Anterior cingulate cortex (tissue), 58 donors: ENCODE measurements at places on chromosomes 6 and 20.

DNA sequence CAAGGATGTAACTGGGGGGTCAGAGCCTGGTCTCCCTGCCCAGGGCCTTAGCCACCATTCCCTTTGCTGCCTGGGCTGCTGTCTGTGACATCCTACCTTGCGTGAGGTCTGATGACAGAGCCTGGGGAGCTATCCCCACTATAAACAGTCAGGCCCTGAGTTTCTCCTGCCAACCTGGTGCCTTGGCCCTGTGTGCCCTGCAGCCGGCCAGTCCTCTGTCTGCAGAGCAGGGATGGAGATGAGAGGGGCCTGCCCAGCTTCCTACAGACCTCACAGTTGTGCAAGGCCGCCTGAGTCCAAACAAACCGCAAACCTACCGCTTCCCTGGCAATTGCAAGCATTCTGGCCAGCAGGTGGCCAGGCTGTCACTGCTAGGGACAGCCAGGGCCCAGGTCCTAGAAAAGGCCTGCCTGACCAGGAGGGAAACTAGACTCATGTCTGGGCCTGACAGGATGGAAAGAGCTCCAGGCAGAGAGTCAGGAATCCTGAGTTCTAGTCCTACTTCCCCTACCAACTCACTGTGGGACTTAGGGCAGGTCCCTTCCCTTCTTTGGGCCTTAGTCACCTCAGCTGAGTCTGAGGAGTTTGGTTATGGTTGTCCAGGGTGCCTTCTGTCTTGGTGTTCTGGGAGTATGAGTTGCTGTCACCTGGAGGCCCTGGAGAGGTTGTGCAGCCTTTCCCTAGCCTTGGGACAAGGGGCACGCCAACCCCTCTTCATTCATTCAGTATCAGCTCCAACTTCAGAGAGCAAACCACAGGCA is 86.2 kb downstream of the VEGFA start:
- no peak for DNase-seq

DNA sequence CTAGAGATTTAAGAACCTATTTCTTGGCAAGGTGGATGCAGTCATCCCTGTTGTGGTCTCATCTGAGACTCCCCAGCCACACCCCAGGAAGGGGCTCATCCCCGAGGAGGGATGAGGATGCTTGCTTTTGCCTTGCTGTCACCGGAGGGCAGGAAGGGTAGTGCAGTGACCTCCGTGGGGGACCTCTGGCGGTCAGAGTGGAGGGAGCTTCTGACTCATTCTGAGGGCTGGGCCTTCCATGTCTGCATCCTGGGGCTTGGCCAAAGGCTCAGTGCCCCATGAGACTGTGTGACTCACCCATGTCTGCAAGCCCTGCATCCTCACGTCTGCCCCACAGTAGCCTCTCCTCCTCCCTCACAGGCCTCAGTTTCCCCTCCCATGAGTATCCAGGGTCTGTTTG is 38.7 kb downstream of the UQCC2 start:
- DNase-seq: peak; percentile 16

GRCh38 chr6:125747589-125748405 is 1.6 kb upstream of the HEY2 start:
- no peak for DNase-seq

DNA sequence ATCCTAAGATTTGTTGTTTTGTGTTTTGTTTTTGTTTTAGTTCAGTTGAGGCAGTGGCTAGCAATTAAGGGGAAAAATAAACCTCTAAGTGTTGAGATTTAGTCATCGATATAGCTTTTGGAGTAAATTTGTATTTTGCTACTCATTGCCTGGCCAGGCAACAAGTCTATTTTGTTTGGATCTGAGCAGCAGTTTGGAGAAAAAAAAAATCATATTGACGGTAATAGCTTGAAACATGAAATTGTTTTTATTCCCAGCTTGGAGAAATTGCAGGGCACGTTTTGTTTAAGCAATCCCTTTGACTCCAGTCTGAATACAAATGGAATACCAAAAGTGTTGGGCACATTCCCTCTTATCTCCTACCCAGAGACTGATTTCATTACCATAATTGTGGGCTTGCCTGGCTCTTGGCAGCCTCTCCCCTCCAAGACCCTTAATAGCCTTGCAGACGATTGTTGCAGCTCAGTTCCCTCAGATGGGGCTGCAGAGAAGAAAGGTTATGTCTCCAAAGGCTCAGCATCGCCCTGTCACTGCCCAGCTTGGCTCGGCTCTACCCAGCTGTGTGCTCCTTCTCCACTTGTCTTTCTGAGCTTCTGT is 56.0 kb downstream of the ISM1 start:
- no peak for DNase-seq

DNA sequence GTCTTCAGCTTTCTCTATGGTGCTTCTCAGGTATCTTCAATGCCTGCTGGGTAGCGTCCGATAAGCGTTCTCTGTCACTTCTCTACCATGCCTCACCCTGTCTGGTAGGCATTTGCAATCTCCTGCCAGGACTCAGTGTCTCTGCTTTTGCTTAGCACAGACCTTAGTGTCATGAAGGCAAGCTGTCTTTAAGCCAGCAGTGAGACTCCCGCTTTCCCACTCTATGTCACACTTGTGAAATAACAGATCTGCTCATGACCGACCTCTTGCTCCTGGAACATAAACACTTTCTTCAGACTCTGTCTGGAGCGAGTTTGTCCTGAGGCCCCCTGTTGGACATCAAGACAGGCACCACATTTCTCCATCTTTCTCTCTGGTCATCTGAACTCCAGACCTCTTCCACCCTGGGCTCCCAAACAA is 17.0 kb downstream of the ADGRB3 start:
- DNase-seq: no peak

- no peak for DNase-seq
Observed at GRCh38 chr6:71194724-71195123, 93.9 kb upstream of the OGFRL1 start.

- DNase-seq: no peak
Observed at GRCh38 chr6:41605649-41606048, 32.6 kb upstream of the MDFI start.

GRCh38 chr6:169841907-169842606 is 90.6 kb downstream of the ERMARD start:
- no peak for DNase-seq

- DNase-seq: no peak
Observed at GRCh38 chr6:115276881-115277565, 783.7 kb downstream of the FRK start.

DNA sequence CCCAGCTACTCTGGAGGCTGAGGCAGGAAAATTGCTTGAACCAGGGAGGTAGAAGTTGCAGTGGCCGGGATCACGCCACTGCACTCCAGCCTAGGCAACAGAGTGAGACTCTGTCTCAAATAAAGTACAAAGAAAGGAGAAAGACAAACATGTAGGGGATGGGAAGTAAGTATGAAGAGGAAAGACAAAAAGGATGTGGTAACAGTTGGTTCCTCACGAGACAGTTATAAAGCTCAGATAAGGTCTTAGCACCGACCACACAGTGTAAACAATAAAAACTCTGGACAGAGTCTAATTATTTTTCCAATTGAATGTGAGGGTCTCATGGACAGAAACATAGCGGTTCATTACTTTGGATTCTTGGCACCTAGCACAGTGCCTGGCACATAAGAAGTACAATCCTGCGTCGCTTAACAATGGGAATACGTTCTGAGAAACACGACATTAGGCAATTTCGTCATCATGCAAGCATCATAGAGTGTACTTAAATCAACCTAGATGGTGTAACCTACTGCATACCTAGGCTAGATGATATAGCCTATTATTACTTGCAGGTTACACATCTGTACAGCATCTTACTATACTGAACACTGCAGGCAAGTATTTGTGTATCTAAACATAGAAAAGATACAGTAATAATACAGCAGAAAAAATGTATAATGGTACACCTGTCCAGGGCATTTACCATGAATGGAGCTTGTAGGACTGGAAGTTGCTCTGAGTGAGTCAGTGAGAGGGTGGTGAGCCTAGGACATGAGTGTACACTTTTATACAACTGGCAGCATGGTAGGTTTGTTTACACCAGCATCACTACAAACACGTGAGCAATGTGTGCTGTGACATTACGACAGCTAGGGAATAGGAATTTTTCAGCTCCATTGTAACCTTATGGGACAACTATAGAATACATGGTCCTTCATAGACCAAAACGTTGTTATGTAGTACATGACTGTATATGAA is 38.2 kb downstream of the MBOAT1 start:
- no peak for DNase-seq

GRCh38 chr6:45109551-45109950 is 218.6 kb upstream of the RUNX2 start:
- DNase-seq: no peak

GRCh38 chr6:56335726-56336125 is 88.3 kb upstream of the COL21A1 start:
- DNase-seq: no peak

GRCh38 chr6:133844709-133845108 is 44.2 kb upstream of the TCF21 start:
- no peak for DNase-seq

- DNase-seq: no peak
Observed at GRCh38 chr6:6918216-6918983, 189.4 kb upstream of the RREB1 start.

DNA sequence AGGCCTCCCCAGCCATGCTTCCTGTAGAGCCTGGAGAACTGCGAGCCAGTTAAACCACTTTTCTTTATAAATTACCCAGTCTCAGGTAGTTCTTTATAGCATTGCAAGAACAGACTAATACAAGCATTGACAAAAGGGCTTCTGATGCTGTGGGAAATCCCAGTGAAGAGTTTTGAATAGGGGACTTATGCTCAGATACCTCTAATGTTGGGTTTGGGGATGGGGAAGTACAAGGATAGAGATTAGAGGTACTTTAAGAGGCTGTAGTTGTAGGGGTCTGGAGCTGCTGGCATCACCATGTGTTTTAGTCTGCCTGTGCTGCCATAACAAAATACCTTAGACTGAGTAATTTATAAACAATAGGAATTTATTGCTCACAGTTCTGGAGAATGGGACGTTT is 8.8 kb downstream of the SLX4IP start:
- no peak for DNase-seq

- no peak for DNase-seq
Observed at GRCh38 chr6:34484899-34485298, 19.0 kb downstream of the PACSIN1 start.

DNA sequence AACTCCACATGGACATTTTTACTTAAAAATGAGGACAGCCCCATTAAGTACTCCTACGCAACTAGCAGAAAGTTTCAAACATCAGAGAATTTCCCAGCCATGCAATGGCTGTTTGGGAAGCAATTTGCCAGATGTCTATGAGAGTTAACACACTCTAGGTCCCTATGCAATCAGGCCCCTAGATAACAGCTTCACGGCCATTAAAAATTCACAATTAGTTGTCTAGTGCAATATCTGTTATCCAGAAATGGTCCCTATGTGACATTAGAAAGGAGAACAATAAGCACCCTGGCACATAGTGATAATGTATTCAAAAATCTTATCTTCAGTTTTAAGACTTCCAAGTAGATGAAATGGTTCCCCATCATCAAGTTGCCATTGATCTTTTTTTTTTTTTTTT is 174.3 kb upstream of the NRSN1 start:
- no peak for DNase-seq

- peak; percentile 58 for DNase-seq
Observed at GRCh38 chr6:125961117-125961516, 4.5 kb downstream of the HINT3 start.

GRCh38 chr6:47438481-47439347 is 38.9 kb upstream of the CD2AP start:
- no peak for DNase-seq

DNA sequence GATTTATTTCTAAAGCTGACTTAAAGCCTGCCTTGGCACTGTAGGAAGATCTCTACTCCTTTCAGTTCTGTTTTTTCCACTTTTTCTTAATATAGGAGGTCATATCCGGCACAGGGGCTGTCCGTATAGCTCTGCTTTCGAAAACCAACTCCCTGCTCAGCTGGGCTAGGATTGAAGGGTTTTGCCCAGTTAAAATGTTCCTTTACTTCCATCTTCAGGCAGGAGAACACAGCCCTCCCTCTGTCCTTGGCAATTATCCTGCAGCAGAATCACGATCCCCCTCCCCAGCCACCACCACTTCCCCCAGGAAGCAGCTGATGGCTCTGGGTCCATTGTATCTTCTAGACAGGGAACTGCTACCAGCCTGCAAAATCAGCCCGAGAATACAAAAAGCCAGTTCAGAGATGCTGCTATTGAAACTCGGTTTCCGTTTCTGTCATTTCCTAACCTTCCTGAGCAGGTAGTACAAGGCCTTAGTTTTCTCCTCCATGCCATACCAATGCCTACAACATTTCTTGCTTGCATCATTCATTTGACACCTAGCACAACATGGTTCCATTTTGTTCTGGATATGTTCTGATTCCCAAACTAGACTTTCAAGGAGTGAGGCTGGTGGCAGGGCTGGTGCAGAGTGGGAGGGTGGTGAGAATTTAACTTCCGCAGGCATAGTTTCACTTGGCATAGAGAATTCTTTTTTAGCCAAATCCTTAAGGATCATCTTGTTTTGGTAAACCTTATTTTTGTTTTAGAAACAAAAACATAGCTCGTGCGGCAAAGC is 53.9 kb downstream of the FAM50B start:
- DNase-seq: no peak

- no peak for DNase-seq
Observed at GRCh38 chr6:2725999-2726567, 24.6 kb downstream of the MYLK4 start.

DNA sequence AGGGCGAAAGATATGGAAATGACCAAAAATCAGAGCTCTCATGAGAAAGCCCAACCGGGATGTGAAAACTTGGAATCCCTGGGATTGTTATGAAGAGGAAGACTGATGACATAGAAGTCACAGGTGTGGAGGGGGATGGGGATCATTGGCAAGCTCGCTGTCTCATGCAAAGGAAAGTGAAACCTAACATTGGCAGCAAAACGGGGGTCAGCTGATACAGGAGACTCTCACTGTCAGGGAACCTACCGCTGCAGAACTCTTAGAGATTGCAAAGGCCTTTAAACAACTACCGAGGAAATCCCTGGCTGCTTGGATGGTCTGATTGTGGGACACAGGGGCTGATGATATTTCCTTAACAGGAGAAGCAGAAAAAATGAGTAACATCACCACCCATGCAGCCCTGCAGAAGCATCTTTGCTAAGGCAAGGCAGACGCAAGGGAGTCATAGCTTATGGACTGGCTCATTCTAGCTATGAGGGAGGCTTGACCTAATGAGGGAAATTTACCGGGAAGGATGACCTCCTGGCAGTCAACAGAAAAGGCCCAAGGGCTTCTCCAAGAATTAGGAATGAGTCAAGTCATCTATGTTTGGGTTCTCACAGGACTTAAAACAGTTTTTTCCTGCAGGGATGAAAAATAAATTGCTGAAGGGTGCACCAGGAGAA is 7.0 kb downstream of the MUC21 start:
- DNase-seq: no peak

- DNase-seq: no peak
Observed at GRCh38 chr6:158642097-158642601, 2.4 kb downstream of the DYNLT1 start.

DNA sequence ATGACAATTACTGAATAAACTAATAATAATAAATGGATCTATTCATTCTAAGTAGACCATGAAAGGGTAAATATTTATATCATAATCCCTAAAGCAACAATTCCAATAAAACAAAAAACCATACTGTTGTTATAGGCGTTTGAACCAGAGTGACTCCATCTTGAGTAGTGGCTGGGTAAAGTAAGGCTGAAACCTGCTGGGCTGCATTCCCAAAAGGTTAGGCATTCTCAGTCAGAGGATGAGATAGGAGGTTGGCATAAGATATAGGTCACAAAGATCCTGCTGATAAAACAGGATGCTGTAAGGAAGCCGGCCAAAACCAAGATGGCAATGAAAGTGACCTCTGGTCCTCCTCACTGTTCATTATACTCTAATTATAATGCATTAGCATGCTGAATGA is 8.3 kb downstream of the OR2H1 start:
- DNase-seq: no peak
